ENCODE measurements at places on chromosomes 4 and X. TPM values are rescaled to one million over a fixed set of nuclear protein-coding genes. Genes with fewer than 3 reads are reported as not detected.

Gene SLC49A3
- 3.6 TPM for total RNA-seq

Gene DOCK11
- total RNA-seq = 8.6 TPM

Gene SPOCK3
- not detected for total RNA-seq

DNA sequence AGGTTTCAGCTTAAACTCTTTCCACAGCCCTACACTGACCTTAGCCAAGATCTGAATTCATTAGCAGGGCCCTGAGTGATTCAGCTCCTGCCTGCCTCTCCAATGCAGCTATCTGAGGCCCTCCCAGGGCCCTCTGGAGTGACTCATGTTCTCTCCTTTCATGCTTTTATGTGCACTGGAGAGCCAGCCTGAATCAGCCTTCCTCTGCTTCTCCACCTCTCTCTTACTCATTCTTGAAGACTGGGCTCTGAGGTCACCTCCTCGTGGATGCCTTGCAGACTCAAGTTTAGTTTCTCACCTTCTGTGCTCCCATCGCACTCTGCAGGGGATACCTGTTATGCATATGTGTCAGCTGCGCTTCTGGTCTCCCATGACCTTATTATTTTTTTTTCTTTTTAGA is 3.1 kb upstream of the OCIAD2 start:
- DNase-seq = no peak

DNA sequence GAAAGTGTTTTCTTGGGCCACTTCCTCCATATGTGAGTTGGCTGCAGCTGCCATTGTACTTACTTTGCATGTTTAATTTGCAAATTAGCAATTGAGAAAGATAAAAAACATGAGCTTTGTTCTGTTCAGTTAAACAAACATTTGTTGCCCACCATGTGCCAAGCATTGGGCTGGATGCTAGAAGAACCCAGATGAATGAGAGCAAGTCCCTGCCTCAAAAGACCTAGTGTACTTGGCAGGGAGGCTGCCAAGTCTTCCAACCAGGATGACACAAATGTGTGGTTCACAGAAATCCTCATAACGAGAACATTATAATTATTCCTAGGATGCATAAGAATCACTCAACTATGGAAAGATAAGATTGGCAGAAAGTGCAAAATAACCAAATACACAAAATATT is 66.7 kb downstream of the GPM6A start:
- DNase-seq = no peak

- DNase-seq = no peak
Observed at GRCh38 chr4:88341227-88342192, 37.1 kb upstream of the HERC6 start.
